ENCODE measurements at places on chromosomes 4 and X.

- no peak for DNase-seq
Measured at GRCh38 chr4:97720869-97721432, 422.3 kb downstream of the STPG2 start.

- no peak for DNase-seq
Measured at GRCh38 chr4:76282941-76283689, 23.4 kb upstream of the STBD1 start.

DNA sequence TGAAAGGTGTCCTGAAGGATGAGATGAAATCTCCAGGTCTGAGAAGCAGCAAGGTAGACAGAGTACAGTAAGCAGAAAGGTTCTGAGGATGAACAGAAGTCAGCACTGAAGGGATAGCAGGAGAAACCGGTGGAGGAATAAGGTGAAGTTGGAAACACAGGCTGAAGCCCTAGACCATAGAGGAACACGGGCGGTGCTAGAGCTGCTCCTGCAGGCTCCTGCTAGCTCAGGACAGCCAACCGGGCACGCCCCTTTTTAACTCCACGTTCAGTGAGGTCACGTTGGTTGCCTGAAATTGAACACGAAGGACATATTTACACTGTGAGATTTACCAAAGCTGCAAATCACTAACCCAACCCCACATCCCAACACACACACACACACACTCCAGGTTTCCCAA is 1886.4 kb upstream of the AGA start:
- DNase-seq, result no peak

GRCh38 chr4:137253949-137254348 is 278.3 kb downstream of the PCDH18 start:
- no peak for DNase-seq

GRCh38 chr4:147096667-147097604 is 151.3 kb upstream of the TTC29 start:
- DNase-seq, result peak; percentile 50

DNA sequence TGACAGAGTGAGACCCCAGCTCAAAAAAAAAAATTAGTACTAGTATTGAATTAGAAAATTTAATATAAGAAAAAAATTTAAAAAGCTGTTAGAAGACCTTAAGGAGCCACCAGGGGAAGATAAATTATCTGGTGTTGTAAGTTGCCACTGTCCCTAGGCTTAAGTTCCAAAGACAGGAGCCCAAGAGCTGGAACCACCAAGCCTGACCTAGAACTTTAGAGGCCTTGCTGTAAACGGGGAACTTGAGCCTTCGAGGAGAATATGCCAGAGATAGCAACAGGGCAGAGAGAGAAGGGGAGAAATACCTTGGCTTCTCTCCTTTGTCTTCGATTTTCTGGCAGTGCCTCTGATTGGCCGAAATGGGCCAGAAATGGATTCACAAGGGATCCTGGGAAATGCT is 8.9 kb downstream of the USP53 start:
- DNase-seq, result no peak

DNA sequence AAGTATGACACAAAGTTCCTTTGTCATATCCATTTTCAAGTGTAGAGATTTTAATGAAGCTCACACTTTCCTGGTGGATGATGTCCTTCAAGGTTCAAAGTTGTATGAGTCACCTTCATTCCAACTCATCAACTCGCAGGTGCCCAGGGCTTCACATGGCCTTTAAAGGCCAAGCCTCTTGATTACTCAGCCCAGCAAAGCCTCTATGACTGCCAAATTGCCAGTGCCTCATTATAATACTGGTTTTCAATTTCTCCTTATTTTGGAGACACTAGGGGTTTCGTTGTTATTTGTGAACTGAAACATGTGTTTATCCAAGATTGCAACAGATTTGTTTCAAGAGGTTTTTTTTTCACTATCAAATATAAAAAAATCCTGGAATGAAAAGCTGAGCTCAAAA is 45.9 kb upstream of the PPP3CA start:
- no peak for DNase-seq

DNA sequence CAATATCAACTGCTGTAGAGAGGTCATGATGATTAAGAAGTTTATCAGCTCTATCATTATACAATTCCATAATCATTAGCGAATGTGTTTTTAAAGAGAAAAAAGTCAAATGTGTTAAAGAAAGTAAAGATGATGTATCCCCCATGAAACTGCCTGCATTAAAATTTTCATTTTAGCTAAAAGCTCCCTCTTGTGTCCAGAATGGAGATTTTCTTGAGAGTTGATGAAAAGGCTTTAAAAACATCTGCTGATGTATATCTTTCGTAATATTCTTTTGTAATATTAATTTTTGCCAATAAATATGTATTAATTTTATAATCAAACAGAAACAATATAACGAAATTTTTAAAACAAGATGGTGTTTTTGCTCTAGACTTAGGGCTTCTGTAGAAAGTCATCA is 52.1 kb upstream of the LHFPL1 start:
- DNase-seq, result no peak

- DNase-seq, result no peak
Measured at GRCh38 chr4:187444061-187444460, 551.5 kb upstream of the ZFP42 start.

Measured in neuronal stem cell (in vitro differentiated cells).